ENCODE measurements at places on chromosomes 11 and 22.

DNA sequence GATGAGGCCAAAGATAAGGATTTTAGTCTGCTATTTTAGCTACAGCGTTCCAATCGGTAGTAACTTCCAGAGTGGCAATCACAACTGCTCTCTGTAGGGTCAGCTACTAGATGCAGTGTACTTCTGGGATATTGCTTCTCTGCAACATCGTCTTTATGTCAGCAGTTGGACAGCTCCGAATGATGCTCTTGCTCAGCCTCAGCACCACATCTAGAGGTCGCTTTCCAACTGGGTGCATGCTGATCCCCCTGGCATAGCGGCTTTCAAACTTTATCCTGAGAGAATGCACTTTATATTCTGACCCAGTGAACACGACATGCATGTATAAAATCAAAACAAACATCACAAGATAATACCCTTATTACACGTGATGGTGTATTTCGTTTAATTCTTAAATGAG, 219.6 kb downstream of the C11orf87 start:
- no peak for DNase-seq

GRCh38 chr11:83671289-83671688, 385.1 kb upstream of the CCDC90B start:
- DNase-seq: no peak

- DNase-seq: no peak
Observed at GRCh38 chr11:76802151-76802550, 19.0 kb downstream of the TSKU start.

DNA sequence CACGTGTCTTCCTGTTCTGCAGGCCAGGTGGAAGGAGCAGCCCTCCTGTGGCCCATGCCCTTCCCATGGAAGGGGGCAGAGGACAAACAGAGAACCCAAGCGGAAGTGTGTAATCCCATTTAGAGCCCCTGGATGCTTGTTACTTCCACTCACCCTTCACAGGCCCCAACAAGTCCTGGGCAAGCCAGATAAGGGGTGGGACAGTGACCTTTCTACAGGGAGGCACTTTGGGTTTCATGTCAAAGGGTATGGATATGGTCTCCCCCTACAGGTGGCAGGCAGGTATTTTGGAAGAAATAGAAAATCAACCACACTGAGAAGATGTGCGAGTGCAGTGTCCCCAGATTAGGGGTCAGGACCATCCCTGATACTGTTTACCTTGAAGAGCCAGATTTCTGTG, 11.4 kb downstream of the MPEG1 start:
- DNase-seq: no peak

DNA sequence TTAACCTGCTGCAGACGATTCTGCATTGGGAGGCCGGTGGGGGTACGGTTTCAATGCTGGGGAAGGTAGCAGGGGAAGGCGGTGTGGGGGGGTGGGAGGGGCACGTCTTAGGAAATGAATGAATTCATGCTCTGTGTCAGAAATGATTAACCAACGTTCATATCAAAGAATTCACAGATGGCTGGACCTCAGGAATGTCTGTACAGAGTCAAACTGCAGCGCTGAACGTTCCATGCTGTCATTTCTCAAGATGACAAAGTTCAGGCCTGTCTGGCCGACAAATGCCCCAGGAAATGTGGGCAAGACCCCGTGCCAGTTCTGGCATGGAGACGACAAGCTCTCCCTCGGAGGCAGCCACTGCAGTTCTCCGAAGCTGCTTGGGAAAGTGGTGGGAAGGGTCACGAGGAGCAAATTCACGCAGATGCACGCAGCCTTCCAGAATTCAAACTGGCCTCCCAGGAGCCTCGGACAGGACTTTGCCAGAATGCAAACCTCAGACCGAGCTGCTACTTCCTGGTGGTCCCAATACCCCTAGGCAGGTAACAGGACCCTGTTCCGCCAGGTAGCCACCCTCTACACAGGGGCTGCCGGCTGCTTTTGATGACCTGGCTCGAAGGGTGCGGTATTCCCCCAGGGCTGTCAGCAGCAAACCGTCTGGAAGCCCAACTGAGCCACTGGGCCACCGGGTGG, 81.5 kb downstream of the TRMU start:
- no peak for DNase-seq

GRCh38 chr11:28481616-28482480, 373.7 kb downstream of the METTL15 start:
- no peak for DNase-seq

DNA sequence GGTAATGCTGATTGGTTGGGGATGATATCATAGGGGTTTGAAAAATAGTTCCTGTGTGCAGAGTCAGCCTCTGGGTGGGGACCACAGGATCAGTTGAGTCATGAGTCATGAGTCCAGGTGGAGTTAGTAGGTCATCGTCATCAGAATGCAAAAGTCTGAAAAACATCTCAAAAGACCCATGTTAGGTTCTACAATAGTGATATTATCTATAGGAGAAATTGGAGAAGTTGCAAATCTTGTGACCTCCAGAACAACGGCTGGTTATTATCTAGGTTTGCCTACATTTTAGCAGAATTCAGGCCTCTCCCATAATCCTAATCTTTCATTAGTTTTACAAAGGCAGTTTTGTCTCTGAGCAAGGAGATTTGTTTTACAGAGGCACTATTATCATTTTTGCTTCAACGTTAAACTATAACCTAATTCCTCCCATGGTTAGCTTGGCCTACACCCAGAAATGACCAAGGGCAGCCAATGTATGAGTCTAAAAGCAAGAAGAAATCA, 38.9 kb downstream of the MS4A2 start:
- DNase-seq: no peak
